WERI-Rb-1 (cell line): ENCODE measurements at places on chromosomes 5 and 9.

GRCh38 chr9:8652255-8652654, 852.7 kb upstream of the DMAC1 start:
- no peak for DNase-seq

- DNase-seq: no peak
These were observed 86.0 kb downstream of the TARS1 start for GRCh38 chr5:33526755-33527154.

- no peak for DNase-seq
These were observed 372.0 kb downstream of the PLK2 start for GRCh38 chr5:58087905-58088304.

DNA sequence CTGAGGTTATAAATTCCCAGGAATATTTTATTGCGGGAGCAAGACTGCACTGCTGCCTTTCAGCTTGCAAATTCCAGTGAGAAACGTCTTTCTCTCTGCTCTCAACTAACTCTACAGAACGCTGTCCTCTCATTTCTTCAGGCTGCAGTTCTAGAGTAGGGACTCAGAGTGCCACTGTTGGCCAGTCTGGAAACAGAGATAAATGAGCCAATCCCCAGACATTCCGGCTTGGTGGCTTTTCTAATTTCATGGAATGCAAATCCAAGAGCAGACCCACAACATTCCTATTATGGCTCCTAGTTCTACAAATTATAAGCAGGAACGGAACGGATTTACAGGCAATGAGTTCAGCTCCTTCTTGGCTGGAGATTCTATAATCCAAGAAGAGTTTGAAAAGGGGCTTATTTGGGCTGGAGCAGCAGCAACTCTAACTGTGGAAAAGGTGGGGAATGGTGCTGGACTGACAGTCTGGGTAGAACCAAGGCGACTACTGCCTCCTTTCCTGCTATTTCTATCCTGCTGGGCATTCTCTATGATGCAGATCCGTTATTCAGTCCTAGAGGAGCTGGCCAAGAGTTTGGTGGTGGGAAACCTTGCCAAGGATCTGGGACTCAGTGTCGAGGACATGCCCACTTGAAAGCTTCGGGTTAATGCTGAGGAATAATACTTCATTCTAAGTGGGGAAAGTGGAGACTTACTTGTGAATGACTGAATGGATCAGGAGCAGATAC, 9.3 kb downstream of the PCDHGA12 start:
- DNase-seq: no peak

- DNase-seq: no peak
These were observed 2.0 kb downstream of the IL31RA start for GRCh38 chr5:55853041-55853670.
